Activated CD4-positive, alpha-beta T cell treated with anti-CD3 and anti-CD28 coated beads for 36 hours (primary cell): ENCODE measurements at places on chromosomes 3 and 15. TPM values are rescaled to one million over a fixed set of nuclear protein-coding genes. Genes with fewer than 3 reads are reported as not detected.

Gene C3orf20
- total RNA-seq: not detected

Gene MYLK
- 0.07 TPM for total RNA-seq

Gene PP2D1
- total RNA-seq: not detected

Gene ADAMTS9
- not detected for total RNA-seq

Gene NEDD4
- 22.4 TPM for total RNA-seq

Gene ZDHHC23
- 5.1 TPM for total RNA-seq

Gene CD276
- 2.6 TPM for total RNA-seq

Gene LMCD1
- 4.9 TPM for total RNA-seq

Gene VIPR1
- 6.7 TPM for total RNA-seq

Gene CDHR4
- not detected for total RNA-seq

Gene SLC28A1
- total RNA-seq: not detected

Gene GNAI2
- total RNA-seq: 280 TPM

Gene CCR9
- not detected for total RNA-seq

Gene CSTA
- not detected for total RNA-seq

Gene DUOXA1
- 0.19 TPM for total RNA-seq

Gene CD200
- total RNA-seq: 42.3 TPM

Gene HGD
- 0.58 TPM for total RNA-seq

Gene PLSCR1
- 66.1 TPM for total RNA-seq

Gene TUSC7
- not detected for total RNA-seq

Gene FES
- 15.6 TPM for total RNA-seq

Gene ZNF502
- total RNA-seq: 1.8 TPM

Gene TF
- total RNA-seq: 0.11 TPM

Gene RBM5
- 131 TPM for total RNA-seq

Gene SETD2
- 35.8 TPM for total RNA-seq

Gene ROBO2
- total RNA-seq: not detected

Gene LRTM1
- not detected for total RNA-seq

Gene PLS1
- total RNA-seq: 5.1 TPM

Gene IP6K2
- total RNA-seq: 39.4 TPM

Gene GOLGA8F
- not detected for total RNA-seq

Gene SFMBT1
- total RNA-seq: 20.3 TPM

Gene ACOX2
- not detected for total RNA-seq

Gene MST1R
- total RNA-seq: 1.2 TPM

Gene CLDN18
- total RNA-seq: not detected

Gene CNTN4
- total RNA-seq: not detected

Gene SCN11A
- 0.09 TPM for total RNA-seq

Gene ALPK3
- 0.05 TPM for total RNA-seq

Gene GALNT15
- not detected for total RNA-seq

Gene ROPN1
- total RNA-seq: not detected

Gene CFAP92
- total RNA-seq: 0.64 TPM

Gene ACP3
- not detected for total RNA-seq

Gene NANOGP8
- not detected for total RNA-seq

Gene IL5RA
- total RNA-seq: 0.30 TPM

Gene CHRM5
- not detected for total RNA-seq

Gene SEMA3G
- total RNA-seq: not detected

Gene ALDH1A3
- total RNA-seq: not detected

Gene SAMMSON
- total RNA-seq: not detected
